CD4-positive, alpha-beta T cell treated with Interleukin-1 beta for 1 hour (primary cell): ENCODE measurements at places on chromosomes 13 and 19.

DNA sequence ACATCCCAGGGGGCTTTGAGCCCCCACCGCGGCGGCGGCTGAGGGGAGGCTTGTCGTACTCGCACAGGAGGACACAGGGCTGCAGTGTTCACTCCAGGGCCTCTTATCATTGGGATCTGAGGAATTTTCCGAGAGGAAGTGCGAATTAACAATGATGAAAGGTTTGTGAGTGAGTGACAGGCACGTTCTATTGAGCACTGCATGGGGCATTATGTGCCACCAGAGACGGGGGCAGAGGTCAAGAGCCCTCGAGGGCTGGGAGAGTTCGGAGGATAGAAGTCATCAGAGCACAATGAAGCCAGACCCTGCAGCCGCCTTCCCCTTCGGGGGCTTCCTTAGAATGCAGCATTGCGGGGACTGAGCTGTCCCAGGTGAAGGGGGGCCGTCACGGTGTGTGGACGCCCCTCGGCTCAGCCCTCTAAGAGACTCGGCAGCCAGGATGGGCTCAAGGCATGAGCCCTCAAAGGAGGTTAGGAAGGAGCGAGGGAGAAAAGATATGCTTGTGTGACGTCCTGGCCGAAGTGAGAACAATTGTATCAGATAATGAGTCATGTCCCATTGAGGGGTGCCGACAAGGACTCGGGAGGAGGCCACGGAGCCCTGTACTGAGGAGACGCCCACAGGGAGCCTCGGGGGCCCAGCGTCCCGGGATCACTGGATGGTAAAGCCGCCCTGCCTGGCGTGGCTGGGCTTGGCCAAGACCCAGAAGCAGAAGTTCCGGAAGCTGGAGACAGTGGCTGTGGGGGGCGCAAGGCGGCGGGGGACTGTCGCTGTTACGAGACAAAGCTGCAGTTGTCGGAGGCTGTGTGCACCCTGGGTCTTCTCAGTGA lies 53.9 kb downstream of the MCF2L start:
- DNase-seq: no peak

DNA sequence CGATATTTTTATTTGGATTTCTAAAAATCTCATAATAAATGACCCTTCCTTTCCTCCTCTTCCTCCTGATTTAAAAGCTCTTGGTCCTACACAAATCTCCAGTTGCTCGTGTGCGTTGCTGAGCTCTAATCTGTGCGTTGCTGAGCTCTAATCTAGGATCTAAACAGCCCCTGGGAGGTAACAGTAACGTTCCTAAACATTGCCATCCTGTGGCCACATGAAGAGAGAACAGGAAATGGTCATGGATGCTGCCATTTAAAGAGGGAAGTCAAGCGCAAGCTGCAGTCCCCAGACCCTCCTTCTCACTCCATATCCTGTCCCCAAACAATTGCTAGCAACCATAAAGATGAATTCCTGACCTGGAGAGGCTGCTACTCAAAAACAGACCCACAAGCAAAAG lies 170.8 kb downstream of the NUFIP1 start:
- no peak for DNase-seq

DNA sequence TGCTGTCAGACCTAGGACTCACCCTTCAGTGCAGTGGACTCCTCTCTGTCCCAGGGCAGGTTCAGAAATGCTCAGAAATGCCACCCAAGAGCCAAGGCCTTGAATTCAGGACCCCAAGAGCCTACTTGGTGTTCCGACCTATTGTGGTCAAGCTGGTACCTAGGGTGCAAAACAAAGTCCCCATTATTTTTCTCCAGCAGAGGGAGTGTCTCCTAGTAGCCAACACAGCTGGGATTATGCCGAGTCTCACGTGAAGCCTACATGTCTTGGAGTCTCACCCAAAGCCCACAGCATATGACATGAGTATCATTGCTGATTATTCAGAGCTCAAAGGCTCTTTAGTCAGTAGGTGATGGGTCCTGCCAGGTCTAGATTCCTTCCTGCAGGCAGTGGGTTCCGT lies 671.1 kb upstream of the SPRY2 start:
- DNase-seq: no peak

- no peak for DNase-seq
Observed at GRCh38 chr19:15300533-15301197, 31.7 kb downstream of the BRD4 start.
